Heart left ventricle (tissue), 16 donors: ENCODE measurements at places on chromosomes 7 and 10. TPM values are rescaled to one million over a fixed set of nuclear protein-coding genes. Genes with fewer than 3 reads are reported as not detected.

MBL2 gene
- not detected for polyA plus RNA-seq

MTG1 gene
- polyA plus RNA-seq: 34.2 TPM

WBP1L gene
- polyA plus RNA-seq: 10.7 TPM

SSC4D gene
- 1.6 TPM for polyA plus RNA-seq

STOX1 gene
- 0.42 TPM for polyA plus RNA-seq

ST8SIA6 gene
- polyA plus RNA-seq: 3.6 TPM
